Gastrocnemius medialis (tissue), 4 donors: ENCODE measurements at places on chromosomes 3 and 15.

DNA sequence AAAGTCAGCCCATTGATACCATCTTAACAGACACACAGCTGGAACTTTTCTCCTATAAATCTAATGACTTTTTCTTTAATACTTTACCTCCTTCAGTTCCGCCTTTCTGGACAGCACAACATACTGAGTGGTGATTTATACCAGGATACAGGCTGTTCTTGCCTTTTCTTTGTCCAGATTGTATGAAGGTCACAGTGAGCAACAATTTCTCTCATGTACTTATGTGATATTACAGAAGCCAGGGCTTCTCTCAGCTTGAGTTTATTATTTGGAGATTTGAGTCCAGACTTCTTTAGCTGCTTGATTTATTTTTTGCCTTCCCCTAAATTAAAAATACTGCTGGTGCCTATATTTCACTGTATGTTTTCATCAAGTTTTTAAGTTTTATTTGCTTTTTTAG, 976.0 kb downstream of the ROBO2 start:
- DNase-seq = no peak

GRCh38 chr15:76065245-76065644, 5.5 kb downstream of the TMEM266 start:
- peak; percentile 22 for DNase-seq

- no peak for DNase-seq
Measured at GRCh38 chr3:39019299-39019698, 32.4 kb downstream of the SCN11A start.

DNA sequence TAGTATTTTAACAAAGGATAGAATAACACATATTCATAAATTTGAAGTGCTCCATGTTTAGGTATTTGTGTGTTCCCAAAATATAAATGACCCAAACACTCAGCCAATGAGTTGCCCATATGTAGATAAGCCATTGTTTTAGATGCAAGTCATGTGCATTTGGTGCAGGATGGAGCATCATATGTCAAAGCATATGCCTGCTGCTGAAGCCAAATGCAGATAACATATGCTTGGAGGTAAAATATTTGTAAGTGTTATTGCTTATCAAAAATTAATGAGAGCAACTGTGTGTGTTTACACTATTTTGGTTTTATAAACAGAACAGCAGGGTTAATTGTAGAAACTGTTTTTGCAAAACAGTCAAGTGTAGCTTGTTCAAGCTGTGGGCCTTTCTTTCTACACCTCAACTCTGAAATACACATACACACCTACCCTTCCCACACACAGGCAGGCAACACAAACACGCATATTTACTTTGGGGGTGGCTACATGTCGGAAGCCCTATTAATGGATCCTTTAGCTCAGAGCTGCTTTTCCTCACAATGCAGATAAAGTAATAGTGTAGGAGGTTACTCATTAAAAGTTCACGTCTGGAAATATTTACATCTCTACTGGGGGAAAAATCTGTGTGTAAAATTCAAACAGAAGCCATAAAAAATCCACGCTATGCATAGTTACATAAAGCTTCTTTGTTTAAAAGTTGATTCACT, 521.4 kb downstream of the ZNF385D start:
- DNase-seq = no peak

DNA sequence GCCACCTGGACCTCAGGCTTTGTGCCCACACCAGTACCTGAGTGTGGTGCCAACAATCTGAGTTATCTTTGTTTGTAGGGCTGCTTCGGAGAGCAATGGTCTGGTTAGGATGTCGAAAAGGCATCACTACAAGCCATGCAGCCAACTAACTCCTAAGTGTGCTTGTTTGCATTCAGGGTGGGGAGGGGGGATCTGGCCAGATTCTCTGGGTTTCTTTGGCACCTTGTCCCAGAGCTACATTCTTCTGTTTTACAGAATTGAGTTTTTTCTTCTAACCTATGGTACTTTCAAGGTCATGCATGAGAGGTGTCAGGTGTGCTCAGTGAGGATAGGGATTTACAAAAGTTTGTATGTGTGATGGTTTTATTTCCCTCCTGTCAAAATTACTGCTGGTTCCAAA, 391.4 kb upstream of the RARB start:
- no peak for DNase-seq

DNA sequence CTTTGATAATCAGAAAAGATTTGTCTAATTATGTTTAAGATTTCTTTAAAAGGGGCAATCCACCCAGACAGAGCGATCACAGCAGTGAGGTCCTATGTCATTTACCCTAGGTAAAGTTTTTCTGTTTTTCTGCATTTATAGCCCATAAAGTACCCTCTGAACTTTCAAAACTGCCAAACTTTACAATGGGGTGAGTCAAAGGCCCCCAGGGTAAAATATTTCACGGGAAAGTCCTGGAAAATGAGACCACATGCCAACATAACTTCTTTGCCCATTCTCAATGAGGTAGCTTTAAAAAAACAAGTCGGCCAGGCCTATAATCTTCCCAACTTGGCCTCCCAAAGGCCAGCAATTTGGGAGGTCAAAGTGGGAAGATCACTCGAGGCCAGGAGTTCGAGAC, 53.0 kb downstream of the SUCLG2 start:
- no peak for DNase-seq

- DNase-seq = no peak
Measured at GRCh38 chr3:64568895-64569517, 118.8 kb downstream of the ADAMTS9 start.

GRCh38 chr3:47082519-47082918, 81.4 kb downstream of the SETD2 start:
- no peak for DNase-seq

DNA sequence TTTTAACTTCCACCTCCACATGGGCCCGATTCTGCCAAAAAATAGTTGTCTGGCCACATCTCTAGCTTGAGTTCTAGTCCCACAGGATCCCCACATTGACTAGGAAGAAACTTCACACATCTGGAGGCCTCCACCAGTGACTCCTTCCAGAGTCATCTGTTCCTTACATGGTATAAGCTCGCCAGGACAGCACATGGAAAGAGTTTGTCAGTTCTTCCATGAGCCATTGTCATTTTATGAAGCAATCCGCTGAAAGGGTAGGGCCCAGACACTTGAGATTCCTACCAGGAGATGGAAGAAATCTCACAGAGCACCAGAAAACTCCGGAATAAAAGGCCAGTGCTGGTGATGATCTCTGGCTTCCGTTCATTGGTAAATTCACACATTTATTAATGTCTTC, 350.5 kb upstream of the ICE2 start:
- DNase-seq = no peak

GRCh38 chr3:188352196-188352927, 198.4 kb downstream of the LPP start:
- DNase-seq = no peak

GRCh38 chr15:68379759-68380290, 52.1 kb downstream of the ITGA11 start:
- no peak for DNase-seq

DNA sequence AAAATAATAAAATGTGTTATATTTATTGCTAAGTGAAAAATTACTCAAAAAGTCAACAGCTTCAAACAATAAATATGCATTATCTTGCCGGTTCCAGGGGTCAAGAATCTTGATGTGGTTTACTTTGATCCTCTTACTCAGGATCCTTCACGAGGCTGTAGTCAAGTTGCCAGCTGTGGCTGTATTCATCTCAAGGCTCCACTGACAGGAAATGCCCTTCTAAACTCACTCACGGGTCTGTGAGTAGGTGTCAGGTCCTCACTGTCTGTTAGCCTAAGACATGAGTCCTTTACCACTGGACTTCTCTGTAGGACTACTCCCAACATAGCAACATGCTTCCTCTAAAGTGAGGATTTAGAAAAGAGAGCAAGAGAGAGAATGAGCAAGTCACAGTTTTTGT, 983.0 kb downstream of the SI start:
- no peak for DNase-seq

DNA sequence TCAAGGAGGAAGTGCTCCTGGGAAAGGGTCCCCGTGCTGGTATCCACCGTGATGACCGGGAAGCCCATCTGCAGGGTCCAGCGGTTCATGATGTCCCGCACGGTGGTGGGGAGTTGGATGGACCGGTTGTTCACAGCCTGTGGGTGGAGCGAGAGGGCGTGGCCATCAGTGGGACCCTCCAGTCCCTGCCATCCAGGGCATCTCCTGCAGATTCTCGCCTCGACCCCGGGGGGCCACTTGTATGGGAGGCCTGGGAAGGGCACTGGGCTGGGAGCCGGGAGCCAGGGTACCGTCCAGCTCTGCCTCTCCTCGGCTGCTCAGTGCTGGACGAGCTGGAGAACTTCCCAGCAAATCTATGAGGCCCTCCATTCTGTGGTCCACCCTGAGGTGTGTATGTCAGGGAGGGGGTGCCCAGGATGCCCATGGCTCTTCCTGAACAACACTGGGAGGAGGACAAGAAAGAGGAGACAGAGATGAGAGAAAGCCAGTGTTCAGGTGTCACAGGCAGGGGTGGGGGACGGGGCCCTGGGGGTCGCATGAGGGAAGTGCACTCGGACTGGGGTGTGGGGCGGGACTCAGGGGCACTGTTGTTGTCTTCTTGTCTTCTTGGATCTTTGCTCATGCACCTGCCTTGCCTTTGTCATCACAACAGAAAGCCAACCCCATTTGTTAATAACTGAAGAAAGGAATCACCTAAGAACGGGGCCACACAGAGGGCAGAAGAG, 13.0 kb downstream of the ANPEP start:
- DNase-seq = no peak

GRCh38 chr3:17629400-17629799, 113.0 kb downstream of the TBC1D5 start:
- no peak for DNase-seq

GRCh38 chr3:125608419-125608818, 13.1 kb upstream of the OSBPL11 start:
- no peak for DNase-seq

- peak; percentile 83 for DNase-seq
Measured at GRCh38 chr3:38458796-38459498, 5.3 kb downstream of the ACVR2B start.

GRCh38 chr3:53457068-53457467, 37.3 kb upstream of the CACNA1D start:
- no peak for DNase-seq

DNA sequence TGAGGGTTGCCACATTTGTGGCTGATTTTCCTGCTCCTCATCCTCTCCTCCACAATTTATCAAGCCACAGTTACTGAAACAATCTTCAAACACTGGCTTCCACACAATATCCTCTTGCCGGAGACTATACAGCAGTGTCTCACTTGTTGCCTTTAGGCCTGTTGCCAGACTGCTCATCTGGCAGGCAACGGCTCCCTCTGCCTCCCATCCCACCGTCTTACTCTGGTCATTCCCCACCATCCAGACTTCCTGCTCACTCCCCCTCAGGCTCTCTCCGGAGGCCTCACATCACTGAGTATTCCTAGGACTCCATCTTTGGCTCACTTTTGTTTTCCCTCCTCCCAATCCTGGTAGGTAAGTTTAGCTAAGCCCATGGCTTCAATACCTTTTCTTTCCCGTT, 301.9 kb downstream of the IL20RB start:
- DNase-seq = no peak

DNA sequence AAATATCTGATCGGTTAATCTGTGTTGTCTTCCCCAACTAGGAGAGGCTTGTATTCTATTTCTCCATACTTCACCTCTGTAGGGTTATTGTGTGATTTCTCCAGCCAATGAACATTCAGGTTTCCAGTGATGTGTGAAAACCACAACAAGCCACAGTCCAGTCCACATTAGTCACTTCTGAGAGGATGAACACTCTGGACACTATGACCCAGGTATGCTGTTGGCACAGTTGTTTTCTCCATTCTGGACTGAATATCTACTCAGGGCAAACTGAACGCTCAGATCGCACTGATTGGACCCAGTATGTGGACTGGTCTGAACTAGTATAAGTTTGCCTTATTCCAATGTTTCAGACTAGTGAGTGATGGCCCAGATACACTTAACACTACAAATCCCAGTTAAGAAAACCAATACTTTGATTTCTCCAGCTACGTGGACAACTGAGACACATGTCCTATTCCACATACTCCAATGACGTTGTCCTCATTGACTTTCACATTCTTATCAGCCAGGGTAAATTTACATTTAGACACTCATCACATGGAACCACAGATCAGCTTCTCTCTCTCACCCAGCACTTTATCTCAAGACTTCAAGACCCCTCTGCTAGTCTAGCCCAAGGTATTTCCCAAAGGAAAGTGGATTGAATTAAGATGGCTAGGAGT, 587.4 kb upstream of the SGO1 start:
- DNase-seq = no peak

- no peak for DNase-seq
Measured at GRCh38 chr3:3335903-3336302, 156.4 kb upstream of the CRBN start.

- DNase-seq = no peak
Measured at GRCh38 chr3:41267975-41268640, 68.8 kb downstream of the CTNNB1 start.

DNA sequence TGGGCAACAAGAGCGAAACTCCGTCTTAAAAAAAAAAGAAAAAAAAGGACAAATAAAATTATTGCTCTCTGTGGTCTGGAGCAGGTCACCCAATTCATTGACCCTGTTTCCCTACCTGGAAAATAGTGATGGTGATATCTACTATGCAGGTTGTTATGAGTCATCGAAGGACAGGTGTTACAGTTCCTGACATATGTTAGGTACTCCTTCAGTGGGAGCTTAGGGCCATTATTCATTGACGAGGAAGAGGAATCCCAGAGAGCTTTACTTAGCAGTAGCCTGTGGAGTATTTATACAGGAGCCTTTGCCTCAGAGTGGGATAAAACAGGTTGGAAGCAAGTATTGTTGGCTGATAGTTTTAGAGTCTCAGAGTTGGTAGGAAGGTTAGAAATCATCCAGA, 74.5 kb downstream of the SLC7A14 start:
- DNase-seq = no peak
